ENCODE measurements at places on chromosomes 13 and 19.

DNA sequence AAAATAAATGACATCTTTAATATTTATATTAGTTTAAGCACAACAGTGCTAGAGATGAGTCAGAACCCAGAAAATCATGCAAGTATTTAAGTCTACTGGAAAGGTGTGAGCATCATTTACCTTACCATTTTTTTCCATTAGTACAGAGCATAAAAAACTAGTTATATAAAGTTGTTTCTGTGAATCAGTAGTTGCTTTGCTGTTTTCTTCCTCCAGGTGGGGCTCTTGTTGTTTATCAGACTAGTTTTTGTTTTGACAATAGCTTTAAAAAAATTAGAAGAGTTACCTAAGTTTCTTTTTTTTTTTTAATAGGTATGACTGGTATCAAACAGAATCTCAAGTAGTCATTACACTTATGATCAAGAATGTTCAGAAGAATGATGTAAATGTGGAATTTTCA lies 12.7 kb downstream of the SUGT1 start:
- no peak for DNase-seq

DNA sequence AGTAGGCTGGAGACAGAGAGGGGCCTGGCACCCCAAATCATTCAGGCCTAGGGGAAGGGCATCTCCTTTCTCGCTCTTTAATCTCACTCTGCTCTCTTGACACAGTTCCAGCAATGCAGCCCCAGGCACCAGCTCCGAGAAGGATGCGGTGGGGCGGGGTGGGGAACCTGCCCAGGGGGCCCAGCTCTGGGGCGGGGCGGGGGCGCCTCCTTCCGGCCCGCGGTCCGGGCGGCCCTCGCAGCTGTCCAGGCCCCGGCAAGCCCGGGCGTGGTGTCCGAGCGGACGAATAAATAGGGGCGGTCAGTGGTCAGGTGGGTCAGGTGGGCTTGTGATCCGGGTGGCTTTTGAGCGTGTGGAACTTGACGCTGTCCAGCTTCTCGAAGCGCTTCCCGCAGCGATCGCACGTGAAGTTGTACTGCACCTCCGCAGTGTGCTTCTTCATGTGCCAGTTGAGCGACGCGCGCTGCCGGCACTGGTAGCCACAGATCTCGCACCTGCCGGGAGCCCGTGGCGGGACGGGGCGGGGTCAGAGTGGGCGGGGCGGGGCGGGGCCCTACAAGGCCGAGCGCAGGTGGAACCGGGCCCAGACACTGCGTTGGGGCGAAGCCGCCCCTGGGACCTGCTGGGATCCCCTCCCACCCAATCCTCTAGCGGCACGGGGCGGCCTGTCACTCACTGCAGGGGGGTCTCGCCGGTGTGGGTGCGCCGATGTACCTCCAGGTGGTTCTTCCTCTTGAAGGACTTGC lies 2.7 kb upstream of the ELAVL3 start:
- DNase-seq: no peak

DNA sequence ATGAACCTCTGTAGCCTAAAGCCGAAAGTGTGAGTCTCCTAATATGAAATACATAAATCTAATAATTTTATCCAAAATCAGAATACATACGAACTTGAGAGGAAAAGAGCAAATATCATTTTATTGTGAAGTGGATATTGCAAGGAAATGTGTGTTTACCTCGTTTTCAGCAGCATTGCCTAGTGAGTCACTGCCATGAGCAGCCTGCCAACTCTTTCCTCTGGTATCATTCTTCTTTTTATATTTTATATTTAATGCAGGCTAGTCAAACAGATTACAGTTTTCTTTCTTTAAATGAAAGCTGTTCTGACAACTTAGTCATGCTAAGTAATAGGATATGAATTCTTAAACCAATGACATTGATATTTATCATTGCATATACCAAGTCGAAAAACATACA lies 44.2 kb downstream of the EDNRB start:
- DNase-seq: no peak

GRCh38 chr19:2758601-2759313 lies 18.9 kb upstream of the SLC39A3 start:
- DNase-seq: no peak

DNA sequence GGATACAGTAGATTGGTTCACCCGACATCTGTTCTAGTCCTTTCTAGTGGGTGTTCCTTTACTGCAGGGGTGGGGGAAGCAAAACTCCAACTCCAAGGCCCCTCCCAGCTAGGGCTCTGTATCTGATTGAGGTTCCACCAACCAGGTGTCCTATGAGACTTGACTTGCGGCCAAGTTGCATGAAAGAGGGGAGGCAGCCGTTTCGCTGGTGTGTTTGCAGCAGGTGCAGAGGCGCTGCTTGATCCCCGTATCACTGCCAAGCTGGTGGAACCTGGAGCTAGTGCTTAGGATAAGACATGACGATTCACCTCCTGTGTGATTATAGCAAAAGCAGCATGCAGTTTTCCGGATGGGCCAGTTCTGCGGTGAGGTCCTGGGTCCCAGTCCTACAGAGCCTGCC lies 338.2 kb downstream of the UQCRFS1 start:
- no peak for DNase-seq

DNA sequence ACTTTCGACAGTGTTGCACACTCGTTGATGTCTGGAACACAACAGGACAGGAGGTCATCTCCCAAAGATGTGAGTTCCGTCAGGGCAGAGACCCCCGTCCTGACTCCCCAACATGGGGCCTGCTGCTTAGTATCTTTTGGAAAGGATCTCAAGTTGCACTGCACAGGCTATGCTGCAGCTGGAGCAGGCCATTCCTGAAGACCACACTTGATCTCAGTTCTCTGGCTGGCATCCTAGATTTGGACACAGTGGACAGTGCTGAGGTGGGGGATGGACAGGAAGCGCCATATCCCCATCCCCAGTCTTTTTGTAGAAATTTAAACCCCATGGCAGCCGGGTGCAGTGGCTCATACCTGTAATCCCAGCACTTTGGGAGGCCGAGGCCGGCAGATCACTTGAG lies 5.9 kb downstream of the ADGRE2 start:
- DNase-seq: no peak
